ENCODE measurements at places on chromosomes 3 and 15. TPM values are rescaled to one million over a fixed set of nuclear protein-coding genes. Genes with fewer than 3 reads are reported as not detected.

- no peak for DNase-seq
Measured at GRCh38 chr15:68634531-68634930, 55.7 kb downstream of the CORO2B start.

DNA sequence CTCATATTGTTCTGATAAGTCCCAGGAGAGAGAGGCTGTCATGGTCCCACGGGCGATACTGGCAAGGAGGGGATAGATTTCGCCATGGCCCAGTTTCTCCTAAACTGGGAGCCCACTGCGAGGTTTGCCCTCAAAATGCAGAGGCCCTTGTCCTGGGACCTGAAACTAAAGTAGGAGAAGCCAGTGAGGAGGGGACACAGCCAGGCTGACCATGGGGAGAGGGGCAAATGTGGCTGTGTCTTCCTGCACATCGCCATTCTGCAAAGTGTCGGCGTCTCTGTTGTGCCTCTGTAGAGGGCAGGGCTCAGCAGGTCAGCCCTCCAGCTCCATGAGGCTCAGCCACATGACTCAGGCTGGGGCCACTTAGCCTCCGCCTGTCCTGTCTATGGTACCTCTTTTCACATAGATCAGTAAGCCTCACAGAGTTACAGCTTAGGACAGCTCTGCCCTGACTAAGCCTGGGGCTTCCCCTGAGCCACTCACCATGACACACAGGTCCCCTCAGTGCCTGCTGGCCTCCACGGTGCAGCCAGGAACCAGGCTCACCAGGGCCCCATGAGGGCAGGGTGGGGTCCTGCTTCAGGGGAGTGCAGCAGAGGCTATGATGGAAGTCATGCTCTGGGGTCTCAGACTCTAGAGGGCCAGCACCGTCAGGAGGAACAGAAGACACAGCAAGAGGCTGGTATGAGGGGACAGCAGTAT lies 28.6 kb upstream of the PLXNA1 start:
- DNase-seq, result peak; percentile 34

- DNase-seq, result no peak
Measured at GRCh38 chr3:62201438-62202035, 171.8 kb downstream of the FEZF2 start.

GRCh38 chr3:69684309-69684961 lies 54.8 kb upstream of the MITF start:
- DNase-seq, result no peak

The GRIP2 gene
- not detected for total RNA-seq

The OIP5 gene
- total RNA-seq, result 11.1 TPM

The CDHR4 gene
- total RNA-seq, result 0.22 TPM

The SI gene
- not detected for total RNA-seq

- no peak for DNase-seq
Measured at GRCh38 chr15:75109736-75110130, 86.3 kb downstream of the PPCDC start.

The KBTBD13 gene
- total RNA-seq, result not detected

- DNase-seq, result no peak
Measured at GRCh38 chr3:29764041-29764440, 483.2 kb downstream of the RBMS3 start.

The PLA2G4D gene
- total RNA-seq, result not detected

DNA sequence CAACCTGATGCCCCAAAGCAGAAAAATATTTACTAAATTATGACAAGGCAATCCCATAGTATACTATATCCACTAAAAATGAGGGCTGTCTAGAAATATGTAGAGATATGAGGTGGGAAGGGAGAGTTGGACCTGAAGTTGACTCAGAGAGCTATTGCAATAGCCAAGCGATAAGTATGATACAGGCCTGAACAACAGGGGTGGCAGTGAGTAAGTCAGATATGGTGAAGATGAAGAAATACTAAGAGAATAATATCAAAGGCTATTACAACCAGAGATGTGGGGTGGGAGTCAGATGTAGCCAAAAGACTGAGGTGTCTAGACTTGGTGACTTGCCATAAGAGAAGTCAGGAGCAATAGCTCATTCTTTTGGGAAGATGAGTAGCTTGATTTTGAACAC lies 9.2 kb downstream of the HSPBAP1 start:
- no peak for DNase-seq

The TADA3 gene
- total RNA-seq, result 92.1 TPM

DNA sequence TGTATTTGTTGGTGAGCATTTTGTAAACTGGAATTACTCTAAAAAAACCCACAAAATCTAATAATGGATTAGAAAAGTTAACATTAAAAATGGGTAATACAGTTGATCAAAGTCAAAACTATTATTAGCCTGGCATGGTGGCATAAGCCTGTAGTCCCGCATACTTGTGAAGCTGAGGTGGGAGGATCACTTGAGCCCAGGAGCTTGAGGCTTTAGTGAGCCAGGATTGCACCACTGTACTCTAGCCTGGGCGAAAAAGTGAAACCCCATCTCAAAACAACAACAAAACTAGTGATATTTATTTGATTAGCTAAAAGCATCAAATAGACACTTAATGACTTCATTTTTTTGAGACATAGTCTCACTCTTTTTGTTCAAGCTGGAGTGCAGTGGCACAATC lies 3.6 kb downstream of the SNX1 start:
- DNase-seq, result no peak

DNA sequence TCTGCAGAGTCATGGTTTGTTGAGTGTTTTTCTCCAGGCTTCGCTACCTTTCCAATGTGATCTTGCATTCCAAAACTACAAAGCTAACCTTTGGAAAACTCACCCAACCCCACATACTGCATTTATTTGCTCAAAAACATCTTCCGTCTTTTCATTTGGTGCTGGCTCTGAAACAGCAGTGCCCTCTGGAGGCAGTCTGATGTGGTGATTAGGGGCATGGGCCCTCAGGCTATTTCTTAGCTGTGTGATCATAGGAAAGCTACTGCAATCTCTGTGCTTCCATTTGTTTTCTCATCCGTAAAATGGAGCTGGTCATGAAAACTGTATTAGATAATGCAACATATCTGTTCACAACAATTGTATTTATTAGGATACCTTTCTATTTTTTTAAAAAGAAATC lies 47.0 kb downstream of the MTHFS start:
- peak; percentile 25 for DNase-seq

DNA sequence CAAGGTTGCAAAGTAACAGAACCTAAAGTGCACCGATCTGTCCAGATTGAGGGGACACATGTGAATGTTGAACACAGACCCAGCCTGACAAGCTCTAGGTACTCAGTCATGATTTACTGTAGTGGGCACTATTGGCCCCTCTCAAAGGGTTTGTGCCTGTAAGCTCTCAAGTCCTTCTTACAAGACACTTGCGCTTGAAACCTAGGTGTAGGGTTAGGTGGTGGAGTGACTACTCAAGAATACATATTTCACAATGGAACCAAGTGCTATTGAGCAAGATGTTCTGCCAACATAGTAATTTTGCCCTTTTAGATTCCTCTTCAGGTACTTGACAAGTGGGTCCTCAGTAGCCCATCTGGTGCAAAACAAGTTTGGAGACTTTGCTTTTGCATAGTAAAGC lies 169.9 kb downstream of the AKAP13 start:
- DNase-seq, result no peak

The RBM5 gene
- total RNA-seq, result 95.2 TPM

The IGF2BP2 gene
- 0.55 TPM for total RNA-seq

The HRG gene
- not detected for total RNA-seq

DNA sequence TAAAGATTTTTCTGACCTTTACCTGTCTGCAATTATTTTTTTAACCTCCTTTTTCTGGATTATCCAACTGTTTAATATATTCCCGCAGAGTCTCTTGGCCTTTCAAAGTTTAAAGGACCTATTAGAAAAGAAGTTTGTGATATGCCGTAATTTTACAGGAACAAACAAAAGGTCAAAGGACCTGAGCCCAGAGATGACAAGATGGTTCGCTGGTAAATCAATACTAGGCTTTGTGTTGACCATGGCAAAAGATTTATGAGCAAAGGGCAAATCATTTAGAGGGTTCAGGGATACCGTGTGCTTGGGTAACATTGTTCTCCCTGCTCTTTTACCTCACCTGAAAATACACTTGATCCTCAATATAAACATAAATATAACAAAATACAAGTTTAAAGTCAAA lies 923.5 kb downstream of the ROBO1 start:
- DNase-seq, result no peak

- peak; percentile 22 for DNase-seq
Measured at GRCh38 chr15:51751697-51752683, 593 bp downstream of the TMOD2 start.

DNA sequence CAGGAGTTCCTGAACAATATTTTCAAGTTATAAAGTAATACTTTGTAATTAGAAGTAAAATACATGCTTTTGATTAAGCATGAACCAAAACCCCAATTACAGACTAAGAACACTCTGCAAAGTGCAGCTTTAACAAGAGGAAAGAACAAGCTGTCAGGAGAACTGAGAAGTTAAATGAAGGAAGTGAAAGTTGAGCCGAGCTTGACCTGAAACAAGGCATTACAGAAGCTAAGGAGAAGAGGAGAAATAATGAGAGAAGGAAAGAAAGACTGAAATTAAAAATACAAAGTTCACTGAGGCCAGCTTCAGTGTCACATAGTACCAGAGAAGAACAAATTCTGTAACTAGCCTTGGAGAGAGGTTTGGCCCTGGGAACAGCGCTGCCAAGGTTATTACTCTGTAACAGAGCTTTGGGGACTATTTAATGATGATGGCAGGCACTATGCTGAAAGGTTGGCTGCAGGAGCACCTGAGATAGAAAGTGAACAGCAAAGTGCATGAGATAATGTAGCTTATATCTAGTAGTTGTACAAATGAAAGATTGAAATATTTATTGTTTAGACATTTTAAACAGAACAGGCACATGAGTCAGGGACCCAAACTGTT lies 241.9 kb upstream of the PEX5L start:
- DNase-seq, result no peak

DNA sequence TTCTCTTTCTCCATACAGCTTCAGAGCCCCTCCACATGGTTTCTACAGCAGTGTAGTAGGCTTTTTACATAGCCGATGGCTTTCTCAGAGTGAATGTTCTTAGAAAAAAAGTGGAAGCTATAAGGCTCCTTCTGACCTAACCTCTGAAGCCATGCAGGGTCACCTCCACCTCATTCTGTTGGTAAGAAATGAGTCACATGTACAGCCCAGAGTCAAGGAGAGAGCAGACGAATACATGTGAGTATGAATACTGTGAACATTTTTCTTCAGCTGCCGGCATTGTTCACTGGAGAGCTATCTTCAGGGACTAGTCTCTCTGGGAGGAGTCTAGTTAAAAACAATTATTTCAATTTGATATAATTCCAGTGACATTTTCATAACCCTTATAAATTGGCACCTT lies 68.2 kb upstream of the THRB start:
- DNase-seq, result no peak

The RTP4 gene
- total RNA-seq, result 1.7 TPM

The CLRN1 gene
- not detected for total RNA-seq

The SPESP1 gene
- 1.5 TPM for total RNA-seq

DNA sequence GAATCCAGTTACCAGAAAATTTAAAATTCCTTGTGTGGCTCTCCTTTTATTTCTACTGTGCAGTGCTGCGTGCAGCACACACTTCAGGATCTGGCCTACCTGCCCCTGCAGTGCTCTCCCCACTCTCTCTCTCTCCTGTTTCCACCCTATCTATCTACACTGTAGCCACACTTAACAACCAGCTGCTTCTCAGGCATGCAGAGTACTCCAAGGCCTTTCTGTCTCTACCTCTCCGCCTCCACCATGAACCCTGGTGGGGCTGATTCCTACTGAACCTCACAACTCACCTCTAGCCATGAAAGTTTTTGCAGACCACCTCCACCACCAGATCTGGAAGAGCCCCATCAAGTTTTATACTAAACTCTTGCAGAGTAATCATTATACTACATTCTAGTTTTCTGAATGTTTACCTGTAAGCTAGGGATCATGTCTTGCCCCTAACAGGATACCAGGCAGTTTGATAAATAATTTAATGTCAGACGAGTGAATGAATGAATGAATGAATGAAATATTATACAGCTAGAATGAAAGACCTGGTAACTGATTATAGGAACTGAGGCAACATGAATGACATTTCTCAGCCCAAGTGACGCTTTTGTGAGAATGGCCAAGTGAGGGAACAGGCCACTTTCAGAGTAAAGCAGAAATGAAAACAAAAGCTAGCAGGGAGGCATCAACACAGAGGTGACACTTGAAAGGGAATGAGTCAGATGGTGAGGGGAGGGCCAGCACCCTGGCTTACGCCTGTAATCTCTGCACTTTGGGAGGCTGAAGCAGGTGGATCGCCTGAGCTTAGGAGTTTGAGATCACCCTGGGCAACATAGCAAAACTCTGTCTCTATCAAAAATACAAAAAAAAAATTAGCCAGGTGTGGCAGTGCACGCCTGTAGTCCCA lies 363.5 kb downstream of the FOXP1 start:
- DNase-seq, result peak; percentile 76

The ACSBG1 gene
- 0.26 TPM for total RNA-seq

The COL6A5 gene
- not detected for total RNA-seq

DNA sequence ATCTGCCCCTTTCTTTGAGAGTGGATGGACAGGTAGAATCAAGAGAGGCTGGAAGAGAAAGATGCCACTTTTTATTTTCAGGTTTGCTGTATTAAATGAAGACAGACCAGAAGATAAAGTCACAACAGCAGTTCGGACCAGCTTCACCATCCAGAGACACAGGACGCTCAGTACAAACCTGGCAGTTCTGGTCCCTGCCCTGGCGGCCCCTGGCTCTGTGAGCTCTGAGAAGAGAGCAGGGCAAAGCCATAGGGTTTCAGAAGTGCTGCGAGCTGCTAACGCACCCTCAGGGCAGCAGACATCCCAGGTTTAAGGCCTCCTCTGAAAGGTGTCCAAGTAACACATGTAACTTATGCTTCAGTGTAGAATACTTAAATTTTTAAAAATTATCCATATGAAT lies 216.8 kb downstream of the ADAMTS17 start:
- DNase-seq, result no peak

Measured in activated CD4-positive, alpha-beta memory T cell treated with anti-CD3 and anti-CD28 coated beads for 36 hours (primary cell).